ENCODE measurements at places on chromosomes 16 and 17.

DNA sequence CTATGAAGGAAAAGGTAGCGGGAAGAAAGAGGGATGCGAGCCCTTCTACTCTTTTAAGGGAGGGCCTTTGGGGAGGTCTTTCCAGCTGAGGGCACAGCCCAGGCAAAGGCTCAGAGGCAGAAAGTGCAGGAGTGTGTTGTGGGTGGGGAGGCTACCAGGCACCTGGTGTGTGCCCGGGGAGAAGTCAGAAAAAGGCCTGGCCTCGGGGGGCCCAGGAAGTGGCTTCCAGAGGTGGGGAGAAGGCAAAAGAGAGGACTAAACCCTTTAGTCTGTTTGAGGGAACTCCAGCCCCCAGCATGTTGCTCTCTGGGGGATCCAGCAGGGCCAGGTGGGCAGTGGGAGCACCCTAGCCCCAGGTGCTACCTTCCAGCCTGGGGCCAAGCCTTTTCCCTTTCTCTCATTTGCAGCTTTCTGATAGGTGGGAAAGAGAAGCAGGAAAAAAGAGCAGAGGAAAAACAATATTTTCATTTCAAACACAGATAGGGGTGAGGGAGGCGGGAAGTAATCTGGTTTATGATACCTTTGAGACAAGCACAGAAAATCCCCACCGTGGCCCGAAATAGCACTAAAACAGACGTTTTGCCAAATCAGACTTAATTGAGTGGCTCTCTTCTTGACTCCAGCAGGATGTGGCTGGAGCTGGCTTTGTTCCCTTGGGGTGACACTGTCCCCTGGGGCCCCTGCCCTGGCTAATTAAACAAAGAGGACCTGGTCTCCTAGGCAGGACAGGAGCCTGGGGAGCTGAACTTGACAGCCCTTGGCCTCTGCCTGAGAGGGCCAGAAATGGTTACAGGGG lies 10.4 kb downstream of the RAI1 start:
- no peak for DNase-seq

GRCh38 chr17:48132385-48132784 lies 24.8 kb downstream of the SNX11 start:
- DNase-seq = no peak

GRCh38 chr17:52024300-52024870 lies 134.1 kb downstream of the CA10 start:
- peak; percentile 77 for DNase-seq

DNA sequence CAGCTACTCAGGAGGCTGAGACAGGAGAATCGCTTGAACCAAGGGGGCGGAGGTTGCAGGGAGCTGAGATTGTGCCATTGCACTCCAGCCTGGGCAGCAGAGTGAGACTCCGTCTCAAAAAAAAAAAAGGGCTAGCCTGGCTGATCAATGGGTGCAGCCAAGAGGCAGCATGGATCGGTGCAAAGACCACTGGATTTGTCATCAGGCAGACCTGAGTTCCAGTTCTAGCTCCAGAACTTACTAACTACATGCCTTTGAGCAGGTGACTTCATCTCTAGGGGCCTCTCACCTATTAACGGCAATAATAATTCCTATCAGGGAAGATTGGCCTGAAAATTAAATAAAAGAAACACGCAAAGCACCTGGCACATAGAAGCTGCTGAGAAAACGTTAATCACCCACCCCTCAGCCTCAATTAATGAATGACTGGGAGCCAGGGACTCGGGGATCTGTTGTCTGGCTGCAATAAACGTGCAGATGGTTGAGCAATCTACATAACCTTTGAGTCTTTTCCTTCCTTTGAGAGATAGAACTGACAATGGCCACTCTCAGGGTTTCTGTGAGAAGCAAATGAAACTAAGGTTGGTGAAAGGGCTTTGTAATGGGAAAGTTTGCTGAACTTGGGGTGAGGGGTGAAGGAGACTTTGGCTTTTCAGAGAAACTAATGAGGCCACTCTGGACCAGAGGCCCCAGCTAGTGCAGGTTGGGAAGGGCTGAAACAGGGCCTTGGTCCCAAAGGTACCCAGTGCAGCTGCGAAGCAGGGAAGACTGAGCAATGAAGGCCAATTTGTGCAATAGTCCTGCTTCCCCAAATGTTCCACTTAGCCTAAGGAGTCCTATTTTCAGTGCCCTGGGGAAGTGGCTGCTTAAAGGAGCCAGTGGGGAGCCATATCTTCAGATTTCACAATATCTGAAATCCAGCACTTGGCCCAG lies 7.6 kb downstream of the SEZ6L2 start:
- DNase-seq = no peak

GRCh38 chr16:9976601-9977000 lies 205.6 kb downstream of the GRIN2A start:
- no peak for DNase-seq

DNA sequence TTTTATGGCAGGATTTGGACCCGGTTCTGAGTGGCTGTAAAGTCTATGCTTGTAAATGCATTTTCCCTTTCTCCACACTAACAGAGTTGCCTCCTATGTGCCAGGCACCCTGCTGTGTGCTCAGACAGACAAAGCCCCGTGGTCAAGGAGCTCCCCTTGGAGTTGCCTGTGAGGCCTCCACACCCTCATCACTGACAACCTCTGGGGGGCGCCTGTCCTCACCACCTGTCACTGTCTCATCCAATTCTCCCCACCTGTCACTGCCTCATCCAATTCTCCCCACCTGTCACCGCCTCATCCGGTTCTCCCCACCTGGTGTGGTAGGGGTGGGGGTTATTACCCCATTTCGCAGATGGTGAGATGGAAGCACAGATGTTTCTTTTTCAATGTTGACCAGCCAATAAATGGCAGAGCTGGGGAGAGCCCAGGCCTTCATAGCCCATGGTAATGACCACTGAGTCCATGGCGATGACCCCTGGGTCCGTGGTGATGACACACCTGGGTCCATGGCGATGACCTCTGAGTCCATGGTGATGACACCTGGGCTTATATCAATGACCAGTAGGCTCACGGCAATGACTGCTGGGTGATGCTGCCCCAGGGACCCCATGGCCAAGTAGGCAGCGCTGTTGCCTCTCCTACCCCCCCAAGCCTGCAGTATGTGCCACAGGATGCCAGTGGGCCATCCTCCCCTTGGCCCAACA lies 150.1 kb downstream of the IRF8 start:
- DNase-seq = no peak

GRCh38 chr16:49674351-49674851 lies 181.5 kb downstream of the ZNF423 start:
- peak; percentile 18 for DNase-seq

GRCh38 chr16:2813771-2814221 lies 3.2 kb upstream of the PRSS21 start:
- no peak for DNase-seq

DNA sequence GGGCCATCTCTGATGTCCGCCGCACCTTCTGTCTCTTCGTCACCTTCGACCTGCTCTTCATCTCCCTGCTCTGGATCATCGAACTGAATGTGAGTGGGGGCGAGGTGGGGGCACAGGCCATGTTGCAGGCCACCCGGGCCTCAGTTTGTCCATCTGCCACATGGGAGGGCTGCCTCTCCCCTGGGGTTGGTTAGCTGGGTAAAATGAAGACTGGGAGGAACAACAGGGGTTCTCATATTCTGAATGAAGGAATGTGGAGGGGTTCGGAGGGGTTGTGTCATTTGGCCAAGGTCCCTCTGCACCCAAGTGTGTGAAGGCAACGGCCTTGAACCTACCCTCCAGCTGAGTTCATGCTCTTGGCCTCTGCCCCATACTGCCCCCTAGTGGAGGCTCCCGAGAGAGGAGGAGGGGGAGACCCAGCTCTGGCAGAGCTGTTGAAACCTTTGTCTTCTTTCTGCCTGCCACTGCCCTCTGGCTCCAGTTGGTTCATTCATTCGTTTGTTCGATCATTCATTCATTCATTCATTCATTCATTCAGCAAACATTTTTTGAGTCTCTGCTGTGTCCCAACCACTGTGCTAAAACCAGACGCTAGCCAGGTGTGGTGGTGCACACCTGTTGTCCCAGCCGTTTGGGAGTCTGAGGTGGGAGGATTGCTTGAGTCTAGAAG lies 11.4 kb upstream of the TCAP start:
- peak; percentile 80 for DNase-seq

DNA sequence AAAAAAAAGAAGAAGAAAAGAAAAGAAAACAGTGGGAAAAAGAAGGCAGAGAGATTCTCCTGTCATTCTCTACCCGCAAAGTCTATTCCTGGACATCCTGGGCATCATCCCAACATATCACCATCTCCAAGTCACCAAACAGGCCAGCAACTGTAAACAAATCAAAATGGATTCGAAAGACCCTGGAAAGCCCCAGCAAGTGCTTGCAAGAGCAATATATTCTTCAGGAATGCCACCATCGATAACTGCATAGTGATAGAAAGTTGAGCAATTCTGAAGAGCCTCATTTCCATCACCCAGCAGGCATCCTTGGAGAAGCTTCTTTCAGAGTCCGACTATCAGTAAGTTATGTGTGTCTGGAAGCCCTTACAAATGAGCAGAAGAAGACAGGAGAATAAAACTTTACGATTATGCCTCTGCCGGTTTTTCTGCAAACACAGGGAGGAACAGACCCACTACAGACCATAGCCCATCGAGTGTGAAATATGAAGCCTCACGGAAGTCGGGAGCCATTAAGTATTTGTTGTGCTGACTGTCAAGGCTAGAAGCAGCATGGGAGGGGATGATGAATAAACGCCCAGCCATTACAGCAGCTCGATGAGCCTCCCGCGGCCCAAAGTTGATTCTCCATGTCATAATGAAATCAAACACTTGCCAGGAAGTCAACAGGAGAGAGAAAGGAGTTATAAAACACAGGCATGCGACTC lies 64.5 kb upstream of the SEC14L1 start:
- DNase-seq = no peak

- DNase-seq = peak; percentile 28
These were observed 29.5 kb upstream of the CDH1 start for GRCh38 chr16:68707340-68708152.

DNA sequence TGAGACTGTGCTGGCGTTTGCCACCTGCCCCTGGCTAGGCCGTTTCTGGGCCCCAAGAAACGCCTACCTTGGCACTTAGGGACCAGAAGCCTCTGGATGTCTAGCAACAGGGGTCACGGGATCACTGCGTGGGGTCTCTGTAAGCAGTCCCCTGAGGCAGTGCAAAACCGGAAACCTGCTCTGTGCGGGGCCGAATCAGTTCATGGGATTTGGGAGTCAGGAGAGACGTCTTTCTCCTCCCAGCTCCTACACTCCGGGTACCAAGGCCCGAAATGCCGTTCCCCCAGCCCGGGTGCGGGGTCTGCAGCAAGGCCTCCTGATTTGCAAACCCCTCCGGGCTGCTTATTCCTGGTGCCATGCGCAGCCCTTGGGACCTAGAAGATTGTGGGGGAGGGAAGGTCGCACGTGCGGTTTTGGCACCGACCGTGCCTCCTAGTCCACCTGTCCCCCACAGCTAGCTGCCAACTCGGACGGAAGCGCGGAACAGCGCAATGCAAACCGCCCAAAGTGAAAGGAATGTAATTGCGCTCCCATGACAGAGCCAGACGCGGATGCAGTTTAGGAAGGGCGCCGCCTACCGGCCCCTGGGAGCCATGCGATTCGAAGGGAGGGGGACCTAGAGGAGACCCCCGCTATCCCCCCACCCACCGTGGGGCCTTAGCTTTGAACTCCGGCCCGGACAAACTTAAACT lies 6.5 kb downstream of the IRX5 start:
- DNase-seq = peak; percentile 56

DNA sequence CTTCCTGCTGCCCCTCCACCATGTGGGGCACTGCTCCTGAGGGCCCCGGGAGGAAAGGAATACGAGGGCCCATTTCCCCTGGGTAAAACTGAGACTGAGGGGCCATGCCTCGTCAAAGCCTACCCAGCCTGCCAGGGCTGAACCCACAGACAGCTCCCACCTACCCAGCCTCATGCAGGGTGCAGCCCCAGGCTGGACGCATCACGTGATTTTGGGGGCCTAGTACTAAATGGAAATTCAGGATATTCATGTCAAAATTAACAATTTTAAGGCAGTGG lies 3.4 kb upstream of the OSGIN1 start:
- no peak for DNase-seq

DNA sequence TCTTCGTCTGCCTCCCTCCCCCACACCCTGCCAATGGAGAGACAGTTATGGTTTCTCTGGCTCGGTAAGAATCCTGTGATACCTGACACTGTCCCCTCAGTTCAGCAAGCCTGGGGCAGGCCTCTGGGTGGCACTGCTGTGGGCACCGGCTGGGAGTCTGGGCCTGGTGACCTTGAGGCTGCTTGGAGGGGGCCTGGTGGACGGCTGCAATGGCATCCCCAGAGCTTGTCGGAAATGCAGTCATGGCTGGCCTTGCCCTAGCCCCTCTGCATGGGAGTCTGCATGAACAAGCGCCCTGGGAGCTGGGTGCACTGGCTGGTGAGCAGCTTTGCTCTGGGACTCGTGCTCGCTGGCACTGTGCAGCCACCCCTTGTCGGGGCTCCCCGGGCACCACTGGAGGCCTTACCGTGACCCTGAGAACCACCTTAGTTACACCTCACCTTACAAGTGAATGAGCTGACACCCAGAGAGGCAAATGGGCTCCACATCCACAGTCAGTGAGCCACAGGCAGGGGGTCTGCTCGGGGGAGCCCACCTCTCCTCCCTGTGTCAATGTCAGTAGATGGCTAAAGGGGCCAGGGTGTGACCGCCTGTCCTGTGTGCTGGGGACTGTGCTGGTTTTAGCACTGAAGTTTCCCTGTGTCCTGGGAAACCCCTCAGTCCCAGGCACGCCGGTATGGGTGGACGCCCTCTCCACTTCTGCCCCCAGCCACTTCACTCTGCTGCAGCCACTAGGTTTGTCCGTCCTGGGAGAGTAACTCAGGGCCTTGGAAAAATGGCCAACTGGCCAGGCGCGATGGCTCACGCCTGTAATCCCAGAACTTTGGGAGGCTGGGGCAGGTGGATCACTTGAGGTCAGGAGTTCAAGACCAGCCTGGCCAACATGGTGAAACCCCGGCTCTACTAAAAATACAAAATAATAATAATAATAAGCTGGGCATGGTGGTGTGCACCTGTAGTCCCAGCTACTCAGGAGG lies 1.4 kb downstream of the LGALS3BP start:
- DNase-seq = no peak

DNA sequence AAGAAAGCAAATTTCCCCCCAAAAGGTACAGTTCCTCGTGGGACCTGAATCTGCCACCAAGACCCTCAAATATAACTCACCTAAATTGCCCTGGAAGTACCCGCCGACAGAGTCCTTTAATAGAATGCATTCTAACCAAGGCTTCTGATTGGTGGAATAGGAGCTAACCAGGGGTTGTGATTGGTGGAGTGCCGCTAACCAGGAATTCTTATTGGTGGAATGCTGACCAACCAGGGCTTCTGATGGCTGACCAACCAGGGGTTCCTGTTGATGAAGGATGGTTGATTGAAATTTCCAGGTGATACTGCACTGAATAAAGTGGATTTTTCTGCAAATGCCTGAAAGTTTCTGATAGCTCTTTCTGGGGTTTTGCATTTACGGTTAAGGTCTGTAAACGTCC lies 6.5 kb downstream of the TFAP4 start:
- peak; percentile 74 for DNase-seq

GRCh38 chr17:72206376-72206775 lies 85.6 kb downstream of the SOX9 start:
- DNase-seq = no peak

DNA sequence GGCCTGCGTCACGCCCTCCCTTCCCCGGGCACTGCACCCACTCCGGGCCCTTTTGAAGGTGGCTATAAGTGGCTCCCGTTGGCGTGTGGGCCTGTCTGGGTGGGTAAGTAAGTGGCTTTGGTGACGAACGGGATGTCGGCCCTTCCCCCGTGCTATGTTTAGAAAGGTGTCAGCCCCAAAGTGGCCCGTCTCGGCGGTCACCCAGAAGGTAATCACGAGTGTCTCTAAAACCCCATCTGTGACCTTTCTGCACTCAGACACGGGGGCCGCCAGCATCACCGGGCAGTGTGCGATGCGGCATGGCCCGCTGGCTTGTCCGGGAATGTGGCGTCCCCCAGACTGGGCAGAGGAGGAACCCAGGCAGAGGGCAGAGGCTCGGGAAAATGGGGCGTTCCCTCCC lies 88.2 kb downstream of the IRX5 start:
- DNase-seq = no peak
